ENCODE measurements at places on chromosomes 6 and 20. TPM values are rescaled to one million over a fixed set of nuclear protein-coding genes. Genes with fewer than 3 reads are reported as not detected.

- H3K4me1 ChIP-seq: peaks cover 12% of the 10 kb centered on the region
- peaks cover 2% of the 10 kb centered on the region for H3K36me3 ChIP-seq
- no peak overlapping the region for H3K4me3 ChIP-seq
- no peak for DNase-seq
- no peaks in the 10 kb centered on the region for H3K27me3 ChIP-seq
- no peak overlapping the region for H3K27ac ChIP-seq
These were observed 36.8 kb downstream of the PMEPA1 start for GRCh38 chr20:57672953-57673575.

DNA sequence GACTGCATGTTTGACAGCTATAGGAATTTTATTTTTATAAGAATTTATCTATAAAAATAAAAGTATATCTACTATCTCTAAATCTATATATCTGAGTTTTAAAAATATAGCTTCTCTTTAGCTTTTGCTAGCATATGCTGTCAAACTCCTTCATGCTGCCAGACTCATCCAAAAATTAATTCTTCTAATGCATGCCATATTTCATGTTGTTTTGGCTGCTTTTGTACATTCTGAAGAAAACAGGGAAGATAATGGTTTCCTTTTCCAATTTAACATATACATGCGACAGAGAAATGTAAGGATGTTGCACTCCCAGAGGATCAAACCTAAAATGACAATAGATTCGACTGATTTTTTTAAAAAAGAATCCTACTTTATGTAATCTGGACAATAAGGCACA, 577.2 kb upstream of the FLRT3 start:
- H3K36me3 ChIP-seq: no peaks in the 10 kb centered on the region
- no peaks in the 10 kb centered on the region for H3K4me1 ChIP-seq
- no peak overlapping the region for H3K27ac ChIP-seq
- H3K27me3 ChIP-seq: no peaks in the 10 kb centered on the region
- H3K4me3 ChIP-seq: no peak overlapping the region

DNA sequence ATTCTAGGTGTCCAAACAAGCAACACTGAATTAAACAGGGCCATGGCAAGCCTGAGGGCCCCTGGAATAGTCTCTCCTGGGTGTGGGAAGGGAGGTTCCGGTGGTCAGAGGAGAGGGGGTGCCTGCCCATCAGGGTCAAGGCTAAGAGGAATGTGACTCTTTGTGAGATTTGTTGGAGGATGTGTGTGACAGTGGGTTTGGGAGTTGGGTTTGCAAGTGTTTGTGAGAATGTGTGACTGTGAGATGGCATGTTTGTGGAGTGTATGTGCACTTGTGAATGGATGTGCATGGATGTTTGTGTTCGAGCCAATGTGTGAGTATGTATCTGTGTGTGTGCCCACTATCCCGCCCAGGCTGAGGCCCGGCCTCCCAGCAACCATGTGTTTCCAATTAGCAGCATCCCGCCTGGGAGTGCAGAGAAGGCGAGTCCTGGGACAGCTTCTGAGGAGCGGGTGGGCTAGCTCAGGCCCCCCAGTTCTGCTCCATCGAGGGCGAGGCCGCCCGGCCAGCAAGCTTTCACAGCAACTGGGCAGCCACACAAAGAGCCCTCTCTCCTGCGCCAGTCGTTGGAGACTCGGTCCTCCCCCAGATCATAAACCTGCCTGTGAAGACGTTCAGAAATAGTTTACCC, 12.6 kb downstream of the FOXC1 start:
- H3K4me1 ChIP-seq: peaks cover 6% of the 10 kb centered on the region
- H3K27ac ChIP-seq: no peak overlapping the region
- no peak overlapping the region for H3K4me3 ChIP-seq
- no peak for DNase-seq

The PKHD1 gene
- not detected for total RNA-seq

The LINC00237 gene
- not detected for total RNA-seq

All from activated naive CD8-positive, alpha-beta T cell treated with anti-CD3 and anti-CD28 coated beads for 36 hours (primary cell).